ENCODE measurements at places on chromosomes 5 and 9.

DNA sequence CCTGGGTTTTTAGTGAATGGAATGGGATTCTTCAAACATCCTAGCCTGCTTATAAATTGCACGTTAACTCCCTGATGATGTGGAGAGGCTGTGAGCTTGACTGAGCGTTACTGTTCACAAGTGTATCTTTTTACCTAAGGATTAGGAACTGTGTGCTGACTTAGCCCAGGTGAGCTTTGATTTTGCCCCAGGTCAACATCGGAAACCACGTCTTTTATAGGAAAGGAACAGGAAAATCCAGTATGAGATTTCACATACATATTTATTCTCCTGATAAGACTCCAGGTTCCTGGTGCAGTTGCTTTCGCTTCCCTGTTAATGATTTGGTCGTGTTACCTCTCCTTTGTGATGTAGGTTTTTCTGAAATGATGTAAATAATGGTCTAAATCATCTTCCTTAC is 103.2 kb upstream of the BASP1 start:
- no peak for DNase-seq

GRCh38 chr5:177325868-177326381 is 14.2 kb upstream of the MXD3 start:
- no peak for DNase-seq

- no peak for DNase-seq
These were observed 252.3 kb upstream of the ADRA1B start for GRCh38 chr5:159663986-159664385.

DNA sequence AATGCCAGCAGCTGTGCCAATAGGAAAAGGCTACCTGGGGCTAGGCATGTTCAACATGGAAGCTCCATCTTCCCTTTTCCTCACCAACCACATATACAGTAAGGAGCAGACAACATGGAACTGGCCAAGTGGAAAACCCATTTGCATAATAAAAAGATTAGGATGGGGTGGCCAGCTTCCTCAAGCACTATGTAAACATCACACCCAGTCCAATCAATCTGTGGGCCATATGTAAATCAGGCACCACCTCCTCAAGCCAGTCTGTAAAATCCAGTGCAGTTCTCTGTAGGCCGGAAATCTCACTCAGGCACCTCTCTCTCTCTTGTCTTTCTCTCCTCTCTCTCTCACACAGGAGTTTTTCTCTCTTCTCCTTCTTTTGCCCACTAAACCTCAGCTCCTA is 360.2 kb upstream of the GRIA1 start:
- DNase-seq: no peak

GRCh38 chr5:180173875-180174586 is 35.0 kb downstream of the RASGEF1C start:
- DNase-seq: no peak

- DNase-seq: no peak
These were observed 28.6 kb upstream of the SPATA31E1 start for GRCh38 chr9:87853876-87854579.

DNA sequence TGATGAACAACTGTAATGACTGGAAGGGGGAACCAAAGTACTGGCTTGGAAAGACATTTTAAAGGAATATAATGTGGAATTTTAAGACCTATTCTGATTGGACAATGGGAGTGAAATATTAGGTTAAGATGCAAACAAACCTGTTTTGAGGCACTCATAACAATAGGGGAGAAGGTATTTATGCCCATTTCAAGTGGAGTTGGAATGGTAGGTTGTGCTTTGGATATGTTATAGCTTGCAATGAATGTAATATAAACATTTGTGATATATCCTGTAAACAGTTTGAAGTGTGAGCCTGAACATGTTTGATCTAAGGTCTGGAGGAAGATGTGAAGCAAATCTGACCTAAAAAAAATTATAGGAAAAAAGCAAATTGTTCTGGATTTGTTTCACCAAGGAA is 129.6 kb upstream of the GRHPR start:
- DNase-seq: no peak

GRCh38 chr9:73265876-73266275 is 114.2 kb downstream of the ANXA1 start:
- no peak for DNase-seq

DNA sequence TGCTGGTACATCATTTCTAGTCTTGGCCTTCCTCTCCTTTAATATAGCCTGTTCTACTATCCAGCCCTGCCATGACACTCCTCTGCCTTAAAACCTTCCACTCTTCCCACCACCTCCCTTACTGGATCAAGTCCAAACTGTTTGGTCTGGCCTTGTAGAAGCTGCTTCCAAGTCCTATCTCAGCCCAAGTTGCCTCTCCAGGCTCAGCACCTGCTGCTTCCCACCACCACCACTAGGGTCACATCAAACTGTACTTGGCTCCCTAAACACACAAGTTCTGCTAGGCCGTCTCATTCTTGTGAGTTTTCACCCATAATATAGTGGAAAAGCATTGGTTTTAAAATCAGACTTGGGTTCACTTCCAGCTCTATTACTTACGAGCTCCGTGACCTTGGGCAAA is 1.4 kb downstream of the NDUFA8 start:
- DNase-seq: no peak

GRCh38 chr9:135960411-135961276 is 529 bp downstream of the UBAC1 start:
- DNase-seq: no peak

DNA sequence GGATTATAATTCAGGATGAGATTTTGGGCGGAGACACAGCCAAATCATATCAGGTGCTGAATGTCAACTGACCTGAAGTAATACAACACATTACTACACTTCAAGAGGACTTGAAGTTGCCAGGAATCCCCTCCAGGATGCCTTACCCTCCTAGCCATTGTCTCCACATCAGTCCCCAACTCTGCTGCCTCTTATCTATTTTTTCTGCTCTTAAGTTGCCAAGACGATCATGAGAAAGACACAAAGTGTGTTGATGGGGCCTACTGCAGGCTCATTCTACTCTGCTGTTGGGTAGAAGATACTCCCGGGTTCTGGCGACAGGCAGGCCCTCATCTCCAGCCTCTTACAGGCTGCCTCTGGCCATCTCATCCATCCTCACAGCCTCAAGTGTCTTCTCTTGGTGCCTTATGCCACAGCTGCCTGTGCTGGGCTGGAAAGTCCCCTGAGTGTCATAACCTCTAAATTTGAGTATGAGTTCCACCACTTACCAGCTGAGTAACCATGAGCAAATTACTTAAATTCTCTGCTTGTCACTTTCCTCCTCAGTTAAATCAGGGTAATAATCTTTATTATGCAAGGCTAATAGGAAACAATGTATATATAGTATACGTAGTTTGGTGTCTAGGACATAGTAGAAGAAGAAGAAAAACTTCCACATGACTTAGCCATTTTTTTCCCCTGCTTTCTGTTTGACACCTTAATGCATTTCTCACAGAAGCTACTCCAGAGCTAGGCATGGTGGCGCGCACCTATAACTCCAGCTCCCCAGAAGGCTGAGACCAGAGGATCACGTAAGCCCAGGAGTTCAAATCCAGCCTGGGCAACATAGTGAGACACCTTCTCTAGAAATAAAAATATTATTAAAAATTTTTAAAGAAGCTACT is 73.0 kb upstream of the SNX2 start:
- DNase-seq: no peak

GRCh38 chr5:173278641-173279040 is 43.6 kb upstream of the NKX2-5 start:
- no peak for DNase-seq

DNA sequence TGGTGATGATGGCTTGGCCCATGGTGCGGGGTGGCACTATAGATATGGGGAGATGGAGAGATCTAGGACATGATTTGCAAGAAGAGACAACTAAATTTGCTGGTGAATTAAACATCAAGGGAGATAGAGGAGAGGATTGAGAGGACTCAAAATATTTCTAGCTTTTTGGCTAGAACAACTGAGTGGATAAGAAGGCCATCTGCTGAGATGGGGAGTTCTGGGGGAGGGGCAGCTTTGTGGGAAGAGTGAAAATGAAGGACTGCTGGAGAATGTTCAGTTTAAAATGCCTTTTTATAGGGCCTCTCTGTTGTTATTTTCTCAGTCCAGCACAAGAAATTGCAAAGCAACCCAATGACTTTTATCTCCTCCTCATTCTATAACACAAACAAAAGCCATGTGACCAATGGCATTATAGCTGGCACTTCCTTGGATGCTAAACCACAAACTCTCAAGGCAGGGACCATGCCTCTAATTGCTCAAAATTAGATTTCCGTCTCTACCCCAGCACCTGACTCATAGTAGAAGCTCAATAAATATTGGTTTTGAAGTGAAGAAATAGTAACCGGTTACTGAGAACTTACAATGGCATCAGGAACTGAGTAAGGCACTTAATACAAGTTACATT is 29.8 kb downstream of the JAKMIP2 start:
- DNase-seq: no peak

- DNase-seq: no peak
These were observed 120.6 kb downstream of the C9orf50 start for GRCh38 chr9:129500161-129500862.

DNA sequence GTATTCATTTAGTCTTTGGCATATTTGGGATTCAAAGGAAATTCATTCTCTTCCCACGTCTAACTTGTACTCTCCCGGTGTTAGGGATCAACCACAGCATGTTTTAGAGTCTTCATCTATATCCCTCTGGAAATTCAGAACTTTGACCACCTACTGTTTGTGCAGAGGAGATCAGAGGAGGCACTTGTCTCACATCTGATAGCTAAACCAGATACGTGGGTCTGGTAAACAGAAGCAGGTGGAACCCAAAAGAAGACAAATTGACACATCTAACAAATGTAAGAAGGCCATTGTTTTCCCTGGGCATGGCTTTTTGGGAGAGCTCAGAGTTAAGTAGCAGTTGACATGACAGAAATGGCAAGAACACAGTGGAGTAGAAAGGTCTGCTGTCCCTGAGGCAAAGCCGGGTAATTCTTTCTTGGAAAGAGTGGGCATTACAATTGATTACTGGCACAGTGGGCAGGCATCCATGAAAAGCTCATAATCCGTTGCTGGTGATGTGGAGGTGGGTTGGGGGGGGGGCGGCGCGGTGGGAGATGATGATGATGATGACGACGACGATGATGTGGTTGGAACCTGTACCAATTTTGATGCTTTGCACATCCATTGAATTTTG is 27.5 kb downstream of the PIP5K1B start:
- DNase-seq: no peak

All from hippocampal formation (tissue), 2 donors.